ENCODE measurements at places on chromosomes 6 and 20. TPM values are rescaled to one million over a fixed set of nuclear protein-coding genes. Genes with fewer than 3 reads are reported as not detected.
A peak's percentile ranks its signal among the peaks of the same experiment; 100 is the strongest.

- no peak for DNase-seq
Observed at GRCh38 chr6:8236956-8237355, 134.6 kb upstream of the EEF1E1 start.

DNA sequence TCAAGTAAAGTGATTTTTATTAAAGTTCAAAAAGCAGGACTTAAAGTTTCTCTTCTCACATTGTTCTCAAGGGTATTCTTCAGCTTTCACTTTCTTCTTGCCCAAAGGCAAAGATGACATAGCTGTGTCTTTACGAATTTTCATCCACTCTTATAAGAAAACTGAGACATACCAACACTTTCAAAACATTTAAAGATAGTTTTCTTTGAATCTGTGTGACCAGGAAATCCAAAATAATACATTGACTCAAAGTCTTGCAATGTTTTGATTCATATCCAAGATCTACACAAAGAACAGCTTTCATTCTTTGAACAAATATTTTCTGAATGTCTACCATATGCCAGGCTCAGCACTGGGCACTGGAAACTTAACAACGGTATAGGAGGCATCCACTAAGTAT, 117.9 kb downstream of the SIM1 start:
- DNase-seq: no peak

- no peak for DNase-seq
Observed at GRCh38 chr6:138389551-138389950, 11.8 kb downstream of the SMIM28 start.

- no peak for DNase-seq
Observed at GRCh38 chr6:87919416-87919815, 128.2 kb upstream of the SPACA1 start.

DNA sequence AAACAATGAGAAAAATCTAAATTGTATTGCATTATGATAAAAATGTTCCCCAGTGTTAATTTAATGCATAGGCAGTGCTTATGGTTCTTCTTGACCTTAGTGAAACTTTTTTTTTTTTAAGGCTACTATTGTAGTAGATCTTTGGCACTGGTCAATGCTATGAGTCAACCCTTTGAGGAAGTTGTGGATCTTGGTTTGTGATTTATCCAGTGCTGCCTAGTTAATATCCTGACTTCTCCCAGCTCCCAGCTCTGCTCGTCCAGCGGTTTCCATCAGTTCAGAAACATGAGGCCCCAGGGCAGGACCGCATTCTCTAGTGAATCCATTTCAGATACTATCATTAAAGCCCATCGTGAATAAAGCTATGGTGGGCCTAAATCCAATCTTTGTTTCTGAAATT, 364.5 kb upstream of the JARID2 start:
- DNase-seq: peak; percentile 43

DNA sequence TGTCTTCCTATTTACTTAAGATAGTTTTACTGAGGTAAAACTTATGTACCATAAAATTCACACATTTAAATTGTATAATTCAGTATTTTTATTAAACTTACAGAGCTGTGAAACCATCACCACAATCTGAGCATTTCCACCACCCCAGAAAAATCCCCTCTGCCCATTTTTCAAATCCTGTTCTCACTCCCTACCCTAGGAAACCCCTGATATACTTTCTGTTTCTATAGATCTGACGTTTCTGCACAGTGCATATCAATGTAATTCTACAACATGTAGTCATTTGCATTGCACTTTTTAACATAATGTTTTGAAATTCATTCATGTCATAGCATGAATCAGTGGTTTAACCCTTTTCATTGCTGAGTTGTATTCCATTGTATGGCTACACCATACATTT, 96.7 kb upstream of the OPRM1 start:
- DNase-seq: no peak

The SPACA1 gene
- total RNA-seq: not detected

GRCh38 chr6:44263354-44264100, 1.8 kb downstream of the NFKBIE start:
- DNase-seq: no peak

All from H4 (cell line).